ENCODE measurements at places on chromosomes 1 and 21.

DNA sequence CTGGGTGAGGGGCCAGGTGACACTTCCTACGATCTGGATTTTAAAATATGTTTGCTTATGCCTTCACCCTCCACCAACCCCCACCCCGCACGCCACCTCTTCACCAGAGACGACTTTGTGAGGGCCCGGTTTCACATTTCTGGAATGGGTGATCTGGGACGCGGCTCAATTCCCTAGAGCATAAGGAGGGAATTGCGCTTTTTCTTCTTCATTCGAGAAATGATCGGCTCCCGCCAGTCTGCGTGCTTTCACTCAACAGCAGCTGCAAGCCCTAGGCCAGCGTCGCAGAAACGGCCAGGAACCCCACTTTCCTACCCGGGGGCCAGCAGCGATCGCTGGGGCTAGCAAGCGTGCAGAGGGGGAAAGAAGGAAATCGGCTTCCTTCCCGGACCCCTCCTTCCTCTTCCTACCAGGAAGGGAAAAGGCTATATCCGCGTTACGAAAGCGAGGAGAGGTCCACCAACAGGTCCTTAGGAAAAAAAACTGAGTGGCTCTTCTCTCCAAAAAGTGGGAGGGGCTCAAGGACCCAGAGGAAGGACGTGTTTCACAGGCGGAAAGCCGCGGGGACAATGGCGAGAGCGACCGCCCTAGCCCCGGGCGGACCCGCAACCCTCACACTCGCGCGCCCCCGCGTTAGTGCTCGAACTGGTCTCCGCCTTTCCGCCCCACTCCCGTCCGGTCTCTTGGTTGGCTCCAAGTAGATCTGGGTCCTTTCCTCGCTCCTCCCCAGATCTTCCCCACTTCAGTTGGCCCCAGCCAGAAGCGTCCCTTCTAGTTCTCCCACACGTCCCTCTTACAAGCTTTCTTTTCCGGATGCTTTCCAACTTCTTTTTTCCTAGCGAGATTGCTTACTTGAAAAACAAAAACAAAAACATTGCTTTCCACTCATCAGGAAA is 1.1 kb upstream of the ADAMTS1 start:
- no peak for DNase-seq

GRCh38 chr1:193438771-193439170 is 252.4 kb upstream of the B3GALT2 start:
- no peak for DNase-seq

- DNase-seq: no peak
Observed at GRCh38 chr1:162899422-162900146, 38.6 kb upstream of the CCDC190 start.

- no peak for DNase-seq
Observed at GRCh38 chr1:225413708-225414375, 14.0 kb downstream of the LBR start.

- no peak for DNase-seq
Observed at GRCh38 chr21:41754479-41754891, 12.4 kb downstream of the RIPK4 start.

GRCh38 chr1:206518206-206518605 is 10.9 kb downstream of the RASSF5 start:
- no peak for DNase-seq

All from NCI-H2081 treated with DMSO at 0.1 percent for 48 hours (cell line).